ENCODE measurements at places on chromosomes 5 and 9. TPM values are rescaled to one million over a fixed set of nuclear protein-coding genes. Genes with fewer than 3 reads are reported as not detected.

The BTNL9 gene
- not detected for total RNA-seq

The SPATA31C1 gene
- total RNA-seq = not detected

The LRRC19 gene
- not detected for total RNA-seq

The OLFML2A gene
- total RNA-seq = 0.38 TPM

The NR4A3 gene
- 1.4 TPM for total RNA-seq

The FAM170A gene
- total RNA-seq = not detected

DNA sequence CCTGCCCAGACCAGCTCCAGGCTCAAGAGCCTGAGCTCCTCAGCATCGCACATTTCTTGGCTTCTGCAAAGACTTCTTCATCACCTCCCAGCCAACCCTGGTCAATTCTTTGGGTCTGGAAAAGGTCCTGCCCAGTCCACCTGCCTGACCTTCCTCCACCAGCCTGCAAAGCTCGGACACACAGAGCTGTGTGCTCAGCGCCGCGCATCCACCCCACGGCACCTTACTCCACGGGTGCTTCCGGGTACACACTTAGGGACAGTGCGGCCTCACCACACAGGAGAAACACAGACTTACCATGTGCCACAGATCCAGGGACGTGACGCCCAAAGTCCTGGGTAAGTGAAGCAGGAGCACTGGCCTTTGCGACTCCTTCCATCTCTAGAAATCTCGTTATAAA lies 97.3 kb downstream of the KCNT1 start:
- no peaks in the 10 kb centered on the region for H3K4me1 ChIP-seq
- H3K36me3 ChIP-seq = no peaks in the 10 kb centered on the region

DNA sequence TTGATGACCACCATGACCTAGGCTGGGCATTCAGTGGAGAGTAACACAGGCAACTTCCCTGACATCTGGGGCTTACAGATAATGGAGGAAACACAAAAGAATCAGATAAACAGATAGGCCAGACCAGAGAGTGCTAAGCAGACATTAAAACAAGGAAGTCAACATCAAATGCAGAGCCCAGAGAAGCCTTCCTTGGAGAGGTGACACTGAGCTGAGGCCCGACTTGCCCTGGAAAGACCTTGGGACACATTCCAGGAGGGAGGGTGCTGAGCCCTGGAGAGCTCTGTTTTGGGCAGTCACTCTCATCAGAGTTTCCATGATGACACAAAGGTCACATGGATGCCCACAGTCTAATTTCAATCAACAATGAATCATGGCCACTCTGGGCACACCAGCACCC lies 31.9 kb upstream of the C5orf58 start:
- H3K27me3 ChIP-seq = peaks cover 72% of the 10 kb centered on the region
- H3K36me3 ChIP-seq = no peaks in the 10 kb centered on the region
- no peak overlapping the region for H3K4me3 ChIP-seq
- peak; percentile 11 for DNase-seq
- H3K4me1 ChIP-seq = no peaks in the 10 kb centered on the region

GRCh38 chr9:103991698-103992097 lies 102.4 kb upstream of the SMC2 start:
- no peaks in the 10 kb centered on the region for H3K4me1 ChIP-seq
- no peak overlapping the region for H3K4me3 ChIP-seq
- H3K36me3 ChIP-seq = no peaks in the 10 kb centered on the region

- H3K27ac ChIP-seq = no peak overlapping the region
- H3K27me3 ChIP-seq = no peaks in the 10 kb centered on the region
- no peaks in the 10 kb centered on the region for H3K4me1 ChIP-seq
- H3K4me3 ChIP-seq = no peak overlapping the region
Measured at GRCh38 chr5:3197304-3198073, 398.1 kb upstream of the IRX1 start.

GRCh38 chr5:135606431-135606830 lies 27.6 kb upstream of the CXCL14 start:
- H3K27ac ChIP-seq = no peak overlapping the region
- no peaks in the 10 kb centered on the region for H3K4me1 ChIP-seq
- peaks cover 22% of the 10 kb centered on the region for H3K27me3 ChIP-seq
- no peak overlapping the region for H3K4me3 ChIP-seq
- no peak for DNase-seq

DNA sequence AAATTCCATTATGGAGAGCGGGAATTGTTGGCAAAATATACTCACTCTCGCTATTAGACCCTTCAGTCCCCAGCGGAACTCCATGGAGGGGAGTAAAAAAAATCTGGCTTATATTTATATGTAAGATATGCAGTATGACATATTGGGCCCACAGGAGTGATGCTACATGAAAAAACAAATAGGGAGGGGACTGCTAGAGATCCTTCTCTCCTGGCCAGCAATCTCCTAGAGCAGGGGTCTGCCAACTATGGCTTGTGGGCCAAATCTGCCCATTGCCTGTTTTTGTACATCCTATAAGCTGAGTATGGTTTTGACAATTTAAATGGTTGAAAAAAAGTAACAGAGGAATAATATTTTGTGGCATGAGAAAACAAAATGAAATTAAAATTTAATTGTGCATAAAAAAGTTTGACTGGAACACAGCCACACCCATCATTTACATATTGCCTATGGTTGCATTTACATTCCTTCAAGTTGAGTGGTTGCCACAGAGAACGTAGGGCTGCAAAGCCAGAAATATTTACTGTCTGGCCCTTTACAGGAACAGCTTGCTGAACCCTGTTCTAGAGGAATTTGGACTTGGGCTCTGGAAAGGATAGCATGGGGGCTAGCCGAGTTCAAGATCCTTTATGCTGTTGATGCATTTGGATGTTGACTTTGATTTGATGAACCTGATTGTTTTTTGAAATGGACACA lies 197.3 kb upstream of the CLINT1 start:
- no peaks in the 10 kb centered on the region for H3K36me3 ChIP-seq
- no peak overlapping the region for H3K4me3 ChIP-seq
- no peak overlapping the region for H3K27ac ChIP-seq

GRCh38 chr9:129287619-129288305 lies 109.7 kb upstream of the IER5L start:
- H3K4me3 ChIP-seq = no peak overlapping the region
- no peaks in the 10 kb centered on the region for H3K4me1 ChIP-seq
- H3K27ac ChIP-seq = no peak overlapping the region
- no peaks in the 10 kb centered on the region for H3K27me3 ChIP-seq

- H3K27ac ChIP-seq = no peak overlapping the region
- H3K4me1 ChIP-seq = peaks cover 16% of the 10 kb centered on the region
- DNase-seq = no peak
- no peak overlapping the region for H3K4me3 ChIP-seq
- H3K27me3 ChIP-seq = no peaks in the 10 kb centered on the region
Measured at GRCh38 chr9:16544842-16545241, 325.6 kb downstream of the BNC2 start.

GRCh38 chr9:121545150-121545874 lies 45.7 kb upstream of the GGTA1 start:
- H3K4me3 ChIP-seq = no peak overlapping the region
- no peak for DNase-seq
- no peaks in the 10 kb centered on the region for H3K27me3 ChIP-seq
- no peak overlapping the region for H3K27ac ChIP-seq

DNA sequence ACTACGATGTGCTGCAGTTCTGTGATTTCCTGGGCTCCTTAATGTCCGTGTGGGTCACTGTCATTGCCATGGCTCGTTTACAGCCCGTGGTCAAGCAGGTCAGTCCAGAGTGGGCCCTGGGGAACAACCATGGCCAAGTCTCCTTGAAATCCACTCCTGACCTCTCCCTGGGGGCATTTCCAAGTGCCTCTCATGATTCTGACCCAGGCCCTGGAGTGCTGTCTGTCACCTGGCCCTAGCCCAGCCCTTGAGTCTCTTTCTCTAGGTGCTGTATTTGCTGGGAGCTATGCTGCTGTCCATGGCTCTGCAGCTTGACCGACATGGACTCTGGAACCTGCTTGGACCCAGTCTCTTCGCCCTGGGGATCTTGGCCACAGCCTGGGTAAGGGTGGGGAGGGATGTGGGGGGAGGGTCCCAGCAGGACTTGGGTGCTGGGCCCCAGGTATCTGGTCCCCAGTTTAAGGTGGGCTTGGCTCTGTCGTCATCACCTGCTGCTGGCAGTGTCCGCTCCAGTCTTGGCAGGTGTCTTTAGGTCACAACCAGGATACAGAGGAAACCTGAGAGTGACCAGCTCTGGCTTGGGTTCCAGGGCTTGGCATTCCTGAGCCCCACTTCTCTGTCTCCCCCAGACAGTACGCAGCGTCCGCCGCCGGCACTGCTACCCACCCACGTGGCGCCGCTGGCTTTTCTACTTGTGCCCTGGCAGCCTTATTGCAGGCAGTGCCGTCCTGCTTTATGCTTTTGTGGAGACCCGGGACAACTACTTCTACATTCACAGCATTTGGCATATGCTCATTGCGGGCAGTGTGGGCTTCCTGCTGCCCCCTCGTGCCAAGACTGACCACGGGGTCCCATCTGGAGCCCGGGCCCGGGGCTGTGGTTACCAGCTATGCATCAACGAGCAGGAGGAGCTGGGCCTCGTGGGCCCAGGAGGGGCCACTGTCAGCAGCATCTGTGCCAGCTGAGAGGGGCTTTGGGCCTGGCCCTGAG lies 17.0 kb downstream of the OR13J1 start:
- H3K4me1 ChIP-seq = peaks cover 6% of the 10 kb centered on the region
- no peak overlapping the region for H3K4me3 ChIP-seq
- H3K27ac ChIP-seq = no peak overlapping the region

- no peak overlapping the region for H3K27ac ChIP-seq
- H3K4me3 ChIP-seq = no peak overlapping the region
- no peaks in the 10 kb centered on the region for H3K27me3 ChIP-seq
- no peaks in the 10 kb centered on the region for H3K36me3 ChIP-seq
- DNase-seq = peak; percentile 7
Measured at GRCh38 chr5:14781106-14781505, 90.5 kb downstream of the ANKH start.

DNA sequence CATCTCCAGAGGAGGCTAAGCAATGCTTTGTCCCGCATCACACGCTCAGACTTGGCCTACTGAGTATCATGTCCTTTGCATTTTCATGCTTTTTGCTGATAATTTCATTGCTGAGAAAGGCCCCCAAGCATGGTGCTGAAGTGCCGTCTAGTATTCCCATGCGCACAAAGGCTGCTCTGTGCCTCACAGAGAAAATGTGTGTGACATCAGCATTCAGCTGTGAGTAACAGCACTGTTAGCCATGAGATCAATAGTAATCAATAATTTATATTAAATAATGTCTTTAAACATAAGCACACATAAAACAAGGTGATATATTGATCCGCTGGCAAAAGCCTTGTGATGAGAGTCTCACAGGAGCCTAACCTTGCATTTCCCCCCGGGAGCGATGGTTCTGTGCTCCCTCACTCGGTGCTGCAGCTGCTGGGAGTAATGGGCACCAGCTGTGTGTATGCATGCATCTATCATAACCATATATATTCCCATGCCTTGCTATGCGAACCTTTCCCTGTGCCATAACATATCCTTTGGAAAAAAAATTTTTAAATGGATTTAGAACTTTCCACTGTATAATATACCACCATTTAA lies 50.4 kb upstream of the RNF130 start:
- H3K27me3 ChIP-seq = peaks cover 23% of the 10 kb centered on the region
- H3K27ac ChIP-seq = no peak overlapping the region
- DNase-seq = no peak

DNA sequence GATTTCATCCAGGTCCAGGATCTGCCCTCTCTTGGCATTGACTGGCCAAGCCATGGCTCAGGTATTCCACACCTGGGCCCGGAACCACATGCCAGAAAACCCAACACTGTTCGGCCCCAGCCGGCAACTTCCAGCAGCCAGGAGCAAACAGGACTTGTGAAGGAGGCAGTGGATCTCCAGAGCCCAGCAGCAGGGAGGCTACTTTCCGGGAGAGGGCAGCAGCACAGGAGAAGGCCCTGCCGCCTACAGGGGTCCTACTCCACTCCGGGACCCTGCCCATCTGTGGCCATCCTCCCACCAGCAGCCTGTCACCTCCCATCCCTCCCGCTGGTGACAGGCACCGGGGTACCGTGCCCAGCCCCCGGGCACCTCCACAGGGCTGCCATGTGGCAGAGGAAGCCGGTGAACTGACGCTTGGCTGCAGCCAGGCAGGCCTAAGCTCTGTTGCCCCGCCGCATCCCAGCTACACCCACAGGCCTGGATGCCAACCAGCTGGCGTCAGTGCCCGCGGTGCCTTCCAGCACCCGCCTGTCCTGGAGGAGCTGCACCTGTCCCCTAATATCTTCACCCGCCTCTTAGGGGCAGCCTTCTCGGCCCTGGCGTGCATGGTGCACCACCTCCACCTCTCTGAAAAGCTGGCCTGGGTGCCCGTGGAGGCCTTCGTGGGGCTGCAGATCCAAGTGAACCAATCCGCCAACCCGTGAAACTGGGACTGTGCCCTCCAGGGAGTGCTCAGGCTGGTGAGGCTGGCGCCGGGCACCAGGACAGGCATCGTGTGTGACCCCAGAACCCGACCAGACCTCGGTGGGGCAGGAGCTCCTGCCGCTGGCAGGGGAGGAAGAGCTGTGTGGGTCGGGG lies 18.9 kb upstream of the SLC30A5 start:
- H3K36me3 ChIP-seq = no peaks in the 10 kb centered on the region
- no peak for DNase-seq
- H3K27me3 ChIP-seq = no peaks in the 10 kb centered on the region

DNA sequence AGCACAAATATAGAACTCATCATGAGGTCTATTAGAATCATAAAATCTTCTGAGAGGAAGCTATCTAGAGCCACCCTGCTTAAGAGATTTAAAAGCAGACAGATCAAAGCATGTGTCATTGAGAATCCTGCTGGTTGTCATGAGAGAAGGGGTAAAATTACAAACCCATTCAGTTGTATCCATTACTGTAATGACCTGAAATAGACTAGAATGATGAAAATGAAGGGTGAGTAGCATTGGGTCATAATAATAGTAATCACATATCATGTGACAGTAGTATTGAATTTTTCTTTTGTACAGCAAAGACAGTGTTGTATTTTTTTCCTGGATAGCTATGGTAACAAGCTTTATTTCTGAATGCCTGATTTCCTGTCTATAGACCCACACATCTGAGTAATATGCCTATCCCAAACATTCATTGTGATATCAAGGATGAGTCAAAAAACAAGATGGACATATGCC lies 149.0 kb downstream of the PDE4D start:
- peaks cover 29% of the 10 kb centered on the region for H3K4me1 ChIP-seq
- no peaks in the 10 kb centered on the region for H3K36me3 ChIP-seq
- H3K27ac ChIP-seq = peak overlapping the region; percentile 65
- H3K4me3 ChIP-seq = no peak overlapping the region
- no peaks in the 10 kb centered on the region for H3K27me3 ChIP-seq

GRCh38 chr5:78696637-78697036 lies 48.1 kb upstream of the LHFPL2 start:
- no peak overlapping the region for H3K4me3 ChIP-seq
- H3K27ac ChIP-seq = no peak overlapping the region
- H3K4me1 ChIP-seq = peaks cover 19% of the 10 kb centered on the region
- no peaks in the 10 kb centered on the region for H3K36me3 ChIP-seq
- DNase-seq = no peak
- no peaks in the 10 kb centered on the region for H3K27me3 ChIP-seq

DNA sequence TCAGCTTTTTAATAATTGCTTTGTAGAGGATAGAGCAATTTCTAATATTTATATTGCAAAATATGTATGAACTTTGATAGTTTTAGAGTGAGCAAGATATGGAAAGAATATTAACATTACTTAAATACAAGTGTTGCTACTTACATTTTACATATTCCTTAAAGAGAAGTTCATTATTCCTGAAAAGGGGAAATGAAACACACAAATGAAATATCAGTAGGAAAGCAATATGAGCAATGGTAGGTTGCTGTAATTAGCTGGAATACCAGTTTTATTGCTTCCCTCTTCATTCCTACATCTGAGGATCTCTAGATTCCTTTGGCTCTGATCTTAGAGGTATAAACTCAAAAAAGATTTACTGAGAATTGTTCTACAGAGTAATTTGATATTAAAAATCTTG lies 414.1 kb downstream of the FAM170A start:
- no peaks in the 10 kb centered on the region for H3K36me3 ChIP-seq
- H3K27ac ChIP-seq = no peak overlapping the region
- H3K4me1 ChIP-seq = no peaks in the 10 kb centered on the region
- no peak overlapping the region for H3K4me3 ChIP-seq

GRCh38 chr5:178391480-178391879 lies 158.9 kb upstream of the PHYKPL start:
- no peaks in the 10 kb centered on the region for H3K36me3 ChIP-seq
- no peak for DNase-seq
- H3K4me3 ChIP-seq = no peak overlapping the region
